ENCODE measurements at places on chromosomes 3 and 15.

- no peak for DNase-seq
Observed at GRCh38 chr15:88403351-88403791, 63.8 kb downstream of the MRPL46 start.

DNA sequence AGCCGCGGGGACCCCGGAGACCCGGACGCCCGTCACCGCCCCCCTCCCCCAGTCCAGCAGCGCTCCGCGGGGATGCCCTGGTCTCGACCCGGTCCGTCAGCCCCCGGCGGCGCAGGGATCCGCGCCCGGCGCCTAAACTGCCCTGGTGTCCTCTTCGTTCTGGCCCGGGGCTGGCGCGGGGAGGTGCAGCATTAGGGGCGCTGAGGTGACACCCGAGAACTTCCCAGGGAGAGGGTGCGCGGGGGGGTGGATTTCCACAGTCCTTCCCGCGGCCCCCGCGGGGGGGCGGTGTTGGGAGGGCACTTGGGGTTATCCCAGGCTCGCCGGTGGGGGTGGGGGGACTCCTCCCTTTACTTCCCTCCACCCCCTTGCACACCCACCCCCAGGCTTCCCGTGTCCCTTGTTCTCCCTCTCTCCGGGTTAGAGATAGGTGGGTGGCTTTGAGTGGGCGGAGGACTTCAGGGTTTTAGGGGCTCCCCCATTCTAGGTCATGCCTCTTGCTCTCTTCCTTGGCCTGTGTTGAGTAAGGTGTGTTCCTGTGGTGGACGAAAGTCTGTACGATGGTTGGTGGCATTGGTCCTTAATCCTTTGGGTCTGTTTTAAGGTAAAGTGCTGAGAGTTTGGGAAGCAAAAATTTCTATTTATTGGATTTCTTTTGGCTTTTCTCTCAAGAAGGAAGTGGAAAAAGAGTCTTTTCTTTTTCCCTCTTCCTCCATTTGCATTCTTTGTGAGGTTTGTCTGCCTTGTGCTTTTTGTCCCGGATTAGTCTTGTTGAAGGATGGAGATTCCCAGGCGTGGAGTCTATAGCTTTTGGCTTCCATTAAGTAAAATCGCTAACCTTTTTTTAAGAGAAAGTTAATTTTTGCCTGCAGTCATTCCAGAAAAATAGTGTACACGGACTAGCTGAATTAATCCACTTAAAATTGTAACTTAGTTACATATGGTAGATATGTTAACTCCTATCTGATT, 811 bp downstream of the SKIL start:
- peak; percentile 67 for DNase-seq

DNA sequence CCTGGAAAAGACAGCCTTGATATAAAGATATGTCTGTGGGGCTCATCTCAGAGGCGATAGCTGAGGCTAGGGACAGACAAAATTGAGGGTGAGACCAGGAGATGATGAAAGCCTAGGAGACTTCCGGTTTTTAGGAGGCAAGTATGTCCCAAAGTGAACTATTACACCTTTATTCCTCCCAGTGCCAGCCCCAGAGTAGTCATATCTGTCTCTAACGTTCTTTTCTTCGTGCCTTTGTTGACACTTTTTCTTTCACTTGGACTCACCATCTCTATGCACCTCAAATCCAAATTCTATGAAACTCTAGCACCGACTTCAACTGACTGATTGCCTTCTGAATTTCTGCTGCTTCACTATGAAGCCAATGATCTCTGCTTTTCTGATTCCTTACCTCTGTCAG, 93.8 kb upstream of the RASGRP1 start:
- DNase-seq, result no peak

DNA sequence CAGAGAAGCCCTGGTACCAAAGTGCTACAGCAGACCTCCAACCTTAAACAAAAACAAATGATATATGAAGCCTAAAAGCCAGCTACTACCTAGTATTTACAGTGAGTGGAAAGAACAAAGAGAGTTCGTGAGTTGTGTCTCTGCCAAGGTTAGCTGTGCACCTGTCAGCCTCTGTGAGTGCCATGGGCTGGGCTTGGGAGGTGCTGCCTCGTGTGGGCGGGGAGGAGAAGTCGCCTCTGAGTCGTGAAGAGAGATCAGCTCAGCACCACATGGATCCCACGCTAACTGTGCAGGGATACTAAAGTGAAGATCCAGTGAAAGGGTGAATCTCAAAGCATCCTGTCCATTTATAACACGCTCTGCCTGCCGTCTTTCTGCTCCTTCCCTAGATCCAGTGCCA, 101.9 kb downstream of the CHDH start:
- no peak for DNase-seq

GRCh38 chr3:111521891-111522290, 20.1 kb upstream of the CD96 start:
- DNase-seq, result peak; percentile 55

DNA sequence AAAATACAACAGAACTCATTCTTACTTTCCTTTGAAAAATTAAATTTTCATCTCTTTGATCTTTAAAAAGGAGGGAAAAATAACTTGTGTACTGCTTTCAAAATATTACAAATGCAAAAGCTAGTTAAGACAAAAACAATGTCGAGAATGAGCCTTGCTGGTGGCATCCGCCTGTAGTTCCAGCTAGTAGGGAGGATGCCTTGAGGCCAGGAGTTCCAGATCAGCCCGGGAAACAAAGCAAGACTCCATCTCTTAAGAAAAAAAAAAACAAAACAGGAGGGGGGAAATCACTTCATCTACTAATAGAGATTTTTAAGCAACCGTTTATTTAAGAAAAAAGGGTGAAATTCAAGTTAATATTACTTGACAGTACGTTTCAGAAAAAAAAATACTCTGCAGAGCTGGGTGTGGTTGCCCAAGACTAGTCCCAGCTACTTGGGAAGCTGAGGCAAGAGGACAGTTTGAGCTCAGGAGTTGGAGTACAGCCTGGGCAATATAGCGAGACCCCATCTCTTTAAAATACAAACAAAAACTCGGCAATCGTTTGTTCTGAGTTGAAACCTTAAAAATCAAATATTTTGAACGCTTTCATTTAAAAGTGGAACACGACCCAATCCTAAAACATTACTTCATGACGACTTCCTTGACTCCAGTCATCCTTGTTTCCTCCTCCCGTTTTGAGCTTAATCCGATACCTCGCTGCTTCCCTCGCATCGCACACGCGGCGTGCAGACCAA, 1.2 kb downstream of the KPNA1 start:
- DNase-seq, result no peak

- peak; percentile 18 for DNase-seq
Observed at GRCh38 chr3:32872487-32873382, 54.9 kb downstream of the TRIM71 start.

- DNase-seq, result no peak
Observed at GRCh38 chr3:149545049-149545448, 70.6 kb downstream of the TM4SF4 start.

GRCh38 chr3:23859012-23859743, 53.4 kb downstream of the UBE2E1 start:
- DNase-seq, result peak; percentile 49

DNA sequence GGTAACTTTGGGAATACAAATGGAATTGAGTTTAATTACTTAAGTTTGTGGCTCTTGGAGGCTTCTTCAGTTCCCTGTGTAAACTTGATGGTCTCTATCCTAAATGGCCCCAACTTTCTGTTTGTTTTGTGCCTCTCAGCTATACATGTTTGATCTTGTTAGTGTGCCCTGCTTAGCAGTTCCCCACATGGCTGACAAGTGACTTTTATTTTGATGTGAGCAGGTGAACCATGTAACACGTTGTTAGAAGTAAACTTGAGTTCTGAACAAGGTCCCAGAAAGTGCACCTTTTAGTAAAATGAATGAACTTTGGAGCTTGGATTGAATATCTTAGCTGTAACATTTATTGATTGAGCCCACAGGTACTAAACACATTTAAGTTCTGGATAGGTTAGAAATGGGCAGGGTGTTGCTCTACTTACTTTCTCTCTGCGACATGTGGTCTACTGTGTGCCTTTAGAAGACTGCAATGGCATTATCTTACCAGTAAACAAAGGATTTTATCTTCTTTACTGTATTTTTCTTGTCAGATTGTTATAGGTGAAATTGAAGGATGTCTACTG, 4.5 kb downstream of the LSM3 start:
- DNase-seq, result no peak

GRCh38 chr3:143769616-143770015, 78.7 kb downstream of the SLC9A9 start:
- peak; percentile 34 for DNase-seq

DNA sequence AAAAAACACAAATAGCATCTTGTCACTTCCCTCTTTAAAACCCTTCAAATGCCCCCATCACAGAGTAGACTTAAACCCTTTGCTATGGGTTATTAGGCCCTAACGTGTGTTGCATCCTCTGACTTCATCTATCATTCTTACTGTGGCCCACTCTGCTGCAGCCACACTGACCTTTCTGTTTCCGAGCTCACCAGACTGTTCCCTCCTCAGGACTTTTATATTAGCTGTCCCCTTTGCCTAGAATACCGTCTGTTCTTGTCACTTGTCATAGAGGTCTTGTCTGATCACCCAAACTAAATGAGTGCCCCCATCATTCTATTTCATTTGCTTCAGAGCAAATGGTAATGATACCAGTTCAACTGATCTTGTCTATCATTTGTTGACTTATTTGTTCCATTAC, 877 bp upstream of the FEM1B start:
- DNase-seq, result no peak

GRCh38 chr3:19645093-19645492, 288.9 kb downstream of the EFHB start:
- no peak for DNase-seq

GRCh38 chr3:196431181-196432136, 768 bp downstream of the UBXN7 start:
- peak; percentile 61 for DNase-seq

DNA sequence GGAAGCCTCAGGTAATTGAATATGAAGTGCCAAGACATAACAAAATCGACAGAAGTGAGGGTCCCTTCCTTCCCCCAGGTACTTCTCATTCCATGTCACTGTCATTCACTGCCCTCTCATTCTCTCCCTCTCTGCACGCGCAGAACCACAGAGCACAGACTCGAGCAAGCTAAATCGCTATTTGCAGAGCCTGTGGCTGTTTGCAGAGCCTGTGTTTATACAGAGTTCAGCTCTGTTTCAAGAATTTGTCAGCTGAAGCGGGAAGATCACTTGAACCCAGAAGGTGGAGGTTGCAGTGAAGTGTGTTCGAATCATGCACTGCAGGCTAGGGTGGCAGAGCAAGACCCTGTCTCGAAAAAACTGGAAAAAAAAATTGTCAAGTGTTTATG, 2.5 kb downstream of the VILL start:
- DNase-seq, result no peak

GRCh38 chr3:188390775-188391443, 237.0 kb downstream of the LPP start:
- no peak for DNase-seq

- DNase-seq, result no peak
Observed at GRCh38 chr15:24676431-24676830, 856 bp downstream of the NPAP1 start.

- no peak for DNase-seq
Observed at GRCh38 chr3:83048556-83048955, 1287.1 kb upstream of the GBE1 start.

DNA sequence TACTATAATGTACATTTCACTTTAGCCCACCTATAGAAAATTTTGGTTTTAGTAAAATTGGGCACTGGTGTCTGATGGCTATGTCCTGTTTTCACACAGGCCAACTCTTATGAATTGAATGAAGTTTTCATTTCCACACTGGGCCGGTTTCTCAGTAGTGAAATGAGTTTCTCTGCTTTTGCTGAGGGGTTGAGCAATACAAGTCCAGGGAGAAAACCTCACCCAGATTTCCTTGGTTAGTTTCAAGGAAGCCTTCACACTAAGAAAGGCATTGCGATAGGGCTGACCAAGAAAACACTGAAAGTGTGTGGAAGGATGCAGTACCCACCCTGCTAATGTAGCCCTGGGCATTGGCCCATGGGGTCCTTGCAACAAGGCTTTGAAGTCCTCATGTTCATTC, 331.5 kb upstream of the CFAP20DC start:
- DNase-seq, result no peak

DNA sequence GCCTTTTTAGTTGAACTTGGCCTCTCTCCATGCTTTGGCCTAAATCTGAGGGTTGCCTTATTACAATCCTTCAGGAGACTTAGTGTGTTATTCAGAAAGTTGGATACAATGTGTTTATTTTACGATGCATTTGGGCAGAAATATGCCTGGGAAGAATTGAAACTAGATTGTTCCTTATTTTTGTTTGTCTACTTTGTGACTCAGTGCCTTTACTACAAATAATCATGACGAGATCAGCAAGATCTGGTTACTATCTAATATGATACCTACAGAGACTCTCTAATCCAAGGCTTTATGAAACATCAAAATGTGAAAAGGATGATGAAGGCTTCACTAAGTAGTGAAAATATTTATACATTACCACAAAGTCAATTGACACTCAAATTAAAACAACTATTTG, 82.2 kb downstream of the RBMS3 start:
- DNase-seq, result no peak

DNA sequence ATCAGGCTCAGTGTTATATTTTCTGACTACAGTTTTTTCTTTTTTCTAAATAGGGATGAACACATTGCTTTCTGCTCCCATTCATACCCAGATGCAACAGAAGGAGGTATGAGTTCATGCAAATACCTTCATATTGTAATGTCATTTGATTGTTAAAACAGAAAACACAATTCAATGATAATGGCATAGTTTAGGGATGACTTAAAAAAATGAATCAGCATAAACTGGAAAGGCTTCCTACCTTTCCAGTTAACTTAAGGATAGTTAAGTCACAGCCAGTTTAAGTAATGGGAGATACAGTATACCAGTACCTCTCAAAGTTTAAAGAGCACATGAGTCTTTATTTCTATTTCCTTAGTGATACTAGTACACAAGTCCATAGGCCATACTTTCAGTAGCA, 24.9 kb downstream of the KNL1 start:
- no peak for DNase-seq

DNA sequence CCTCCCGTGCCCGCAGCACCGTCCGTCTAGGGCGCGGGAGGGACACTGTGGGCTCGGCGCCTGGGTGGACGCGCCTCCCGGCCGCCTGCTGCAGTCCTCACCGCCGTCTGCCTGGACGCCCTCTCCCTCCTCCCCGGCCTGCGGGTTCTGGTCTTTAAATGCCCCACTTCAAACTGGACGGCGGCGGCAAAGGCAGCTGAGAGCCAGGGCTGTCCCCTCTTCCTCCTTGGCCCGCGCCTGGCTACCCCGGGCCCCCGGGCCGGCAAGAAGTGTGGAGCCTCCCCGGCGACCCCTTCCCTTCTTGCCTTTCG, 426 bp downstream of the CBLB start:
- DNase-seq, result peak; percentile 43

All from AG08395 (cell line).